ENCODE measurements at places on chromosomes 4 and X. TPM values are rescaled to one million over a fixed set of nuclear protein-coding genes. Genes with fewer than 3 reads are reported as not detected.
A peak's percentile ranks its signal among the peaks of the same experiment; 100 is the strongest.

VCX2 gene
- total RNA-seq, result not detected

XPNPEP2 gene
- total RNA-seq, result 0.25 TPM

TRIM75 gene
- not detected for total RNA-seq

IL2 gene
- total RNA-seq, result not detected

DNA sequence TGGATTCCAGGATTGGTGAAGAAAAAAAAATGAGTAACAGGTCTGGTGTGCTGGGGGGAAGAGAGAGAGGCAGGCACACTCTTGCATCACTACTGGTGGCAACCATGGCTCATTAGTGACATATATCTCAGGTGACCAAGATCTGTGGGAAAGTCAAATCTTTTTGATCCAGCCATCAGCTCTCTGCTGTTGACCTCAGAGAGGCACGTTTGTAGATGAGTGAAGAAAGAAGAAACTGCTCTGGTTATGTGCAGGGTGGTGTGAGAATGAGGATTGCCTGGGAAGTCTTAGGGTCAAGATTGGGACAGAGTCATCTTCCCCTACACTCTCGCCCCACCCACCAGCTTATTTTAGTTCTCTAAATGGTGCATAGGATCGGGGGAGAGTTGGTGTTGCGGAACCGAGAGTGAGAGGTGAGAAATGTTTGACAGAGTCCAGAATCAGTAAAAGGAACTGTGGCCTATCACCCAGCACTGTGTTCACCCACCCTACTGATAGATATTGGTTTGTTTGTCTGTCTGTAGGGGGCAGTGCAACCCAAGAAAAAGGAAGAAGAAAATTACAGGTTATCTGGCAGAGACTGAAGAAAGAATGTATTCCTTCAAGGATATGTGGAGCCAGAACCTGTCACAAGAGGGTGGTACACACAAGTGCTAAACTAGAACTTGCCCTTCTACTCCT lies 21.9 kb downstream of the ARMCX6 start:
- no peak for DNase-seq

DNA sequence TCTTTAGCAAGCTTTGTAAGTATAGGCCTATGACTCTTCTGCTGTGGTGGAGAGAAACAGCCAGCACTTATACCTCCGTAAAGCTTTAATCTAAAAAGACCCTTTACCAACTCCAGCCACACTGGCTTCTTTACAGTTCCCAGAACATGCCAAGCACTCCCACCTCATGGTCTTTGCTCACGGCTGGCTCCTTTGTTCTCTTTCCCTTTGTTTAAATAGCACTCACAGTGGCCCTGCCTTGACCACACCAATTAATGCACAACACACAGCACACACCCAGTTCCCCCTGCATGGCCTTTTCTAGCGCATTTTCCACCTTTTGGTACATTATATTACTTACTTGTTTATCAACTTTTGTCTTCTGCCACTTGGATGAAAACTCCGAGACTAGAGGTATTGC lies 18.9 kb downstream of the PPID start:
- DNase-seq, result no peak

GRCh38 chr4:92387459-92388069 lies 83.8 kb downstream of the GRID2 start:
- peak; percentile 13 for DNase-seq

DNA sequence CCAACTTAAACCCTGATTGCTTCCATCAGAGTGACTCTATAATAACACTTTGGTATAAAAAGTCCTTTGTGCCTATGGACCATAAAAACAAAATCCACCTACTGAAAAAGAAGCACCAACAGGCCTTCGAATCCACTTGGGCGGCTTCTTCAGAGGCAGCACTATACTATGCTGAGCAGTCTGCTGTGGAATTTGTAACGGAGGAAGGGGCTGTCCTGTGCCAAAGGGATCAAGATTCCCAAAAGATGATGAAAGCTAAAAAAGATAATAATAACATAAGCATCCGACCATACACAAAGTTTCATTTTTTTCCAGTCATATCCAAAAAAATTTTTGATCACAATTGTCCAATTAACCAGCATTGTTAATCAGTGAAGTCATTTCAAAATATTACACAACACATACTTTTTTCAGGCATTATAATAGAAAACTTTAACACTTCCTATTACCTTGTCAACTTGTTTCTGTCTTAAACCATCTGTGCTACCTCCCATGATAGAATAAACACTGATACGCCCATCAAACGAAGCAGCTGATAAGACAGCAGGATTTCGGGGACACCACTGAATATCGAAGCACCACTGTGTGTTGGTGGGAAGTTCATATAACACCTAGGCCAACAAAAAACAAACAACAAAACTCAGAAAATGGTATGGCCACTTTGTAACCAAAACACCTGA lies 24.1 kb downstream of the SEC31A start:
- no peak for DNase-seq

- no peak for DNase-seq
Observed at GRCh38 chr4:62414563-62414962, 1214.4 kb downstream of the ADGRL3 start.

DNA sequence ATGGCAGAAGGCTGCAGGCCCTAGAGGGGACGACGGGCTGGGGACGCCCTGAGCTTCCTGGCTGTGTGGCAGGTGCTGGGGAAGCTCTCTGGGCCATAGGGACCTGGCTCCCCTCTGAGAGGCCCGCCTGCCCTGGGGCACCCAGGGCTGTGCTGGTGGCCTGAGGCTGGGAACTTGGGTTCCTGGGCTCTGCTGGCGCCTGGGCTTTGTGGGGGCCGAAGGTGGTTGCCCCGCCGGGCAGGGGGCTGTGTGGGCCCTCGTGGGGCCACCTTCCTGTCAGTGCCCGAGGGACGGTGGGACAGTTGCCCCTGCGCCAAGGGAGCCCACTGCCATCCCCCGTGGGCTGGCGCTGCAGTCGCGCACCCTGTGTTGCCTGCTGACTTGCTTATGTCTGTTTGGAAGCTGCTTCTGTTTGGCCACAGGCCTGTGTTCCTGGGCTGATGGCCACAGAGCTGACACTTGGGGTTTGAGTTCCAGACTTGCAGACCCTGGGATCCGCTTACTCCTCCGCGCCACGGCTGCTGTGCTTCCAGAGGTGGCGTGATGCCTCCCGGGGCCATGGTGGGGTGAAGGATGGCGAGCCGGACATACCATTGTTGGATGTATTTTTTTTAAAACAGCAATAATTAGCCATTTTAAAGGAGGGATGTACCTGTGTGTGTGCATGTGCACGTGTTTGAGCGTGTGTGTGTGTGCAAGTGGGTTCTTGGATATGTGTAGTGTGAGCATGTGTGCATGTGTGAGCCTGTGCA lies 8.5 kb downstream of the NAT8L start:
- DNase-seq, result no peak

DNA sequence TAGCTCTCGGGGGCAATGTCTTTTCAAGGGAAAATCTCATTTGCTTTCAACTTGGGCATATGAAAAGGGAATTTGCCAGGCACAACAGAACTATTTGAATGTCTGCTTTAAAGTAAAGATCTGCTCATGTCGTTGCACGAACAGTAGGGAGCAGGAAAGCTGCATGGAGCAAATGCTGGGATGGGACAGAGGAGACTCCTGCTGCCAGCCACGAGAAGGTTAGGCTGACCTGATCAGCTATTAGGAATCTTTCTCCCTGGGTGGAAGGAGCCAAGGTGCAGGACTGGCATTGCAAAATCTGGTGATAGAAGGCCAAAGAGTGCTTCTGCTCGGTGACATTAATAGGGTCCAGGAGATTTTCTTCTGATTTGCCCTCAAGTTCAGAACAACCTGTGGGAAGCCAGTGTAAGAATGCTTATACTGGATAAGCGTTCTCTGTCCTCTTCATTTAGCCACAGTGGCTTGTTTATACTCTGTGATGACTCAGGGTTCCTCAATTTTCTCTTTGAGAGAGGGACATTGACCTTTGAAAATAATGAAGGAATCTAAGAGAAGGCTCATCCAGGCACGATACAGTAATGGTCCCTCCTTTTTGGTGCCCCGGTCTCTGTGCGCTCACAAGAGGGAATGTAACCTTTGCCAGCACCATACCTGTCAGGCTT lies 22.9 kb downstream of the FHL1 start:
- no peak for DNase-seq

- no peak for DNase-seq
Observed at GRCh38 chrX:13837290-13837745, 20.4 kb upstream of the GPM6B start.
